SK-N-SH (cell line): ENCODE measurements at places on chromosomes 2 and 18.

- no peak for DNase-seq
These were observed 67.4 kb downstream of the BIN1 start for GRCh38 chr2:127039387-127040031.

DNA sequence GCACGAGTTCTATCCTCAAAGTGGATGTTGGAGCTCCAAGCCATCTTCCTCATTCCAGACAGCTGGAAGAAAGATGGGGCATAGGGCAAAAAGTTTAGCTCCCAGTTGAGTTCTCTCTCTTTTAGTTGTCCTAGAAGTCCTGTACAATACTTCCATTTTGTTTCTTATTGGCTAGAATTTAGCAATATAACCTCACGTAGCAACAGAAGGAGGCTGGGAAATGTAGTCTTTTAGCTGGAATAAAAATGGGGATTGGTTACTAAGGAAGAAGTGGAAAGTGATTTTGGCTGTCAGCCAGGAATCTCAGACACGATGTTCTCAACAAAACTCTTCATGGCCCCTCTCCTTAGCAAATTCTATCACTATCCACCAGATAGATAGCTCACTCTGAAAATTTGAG is 79.9 kb downstream of the PLCL1 start:
- no peak for DNase-seq

GRCh38 chr2:36849265-36849664 is 117.1 kb downstream of the STRN start:
- DNase-seq: no peak

GRCh38 chr2:3066831-3067230 is 310.8 kb downstream of the EIPR1 start:
- no peak for DNase-seq

DNA sequence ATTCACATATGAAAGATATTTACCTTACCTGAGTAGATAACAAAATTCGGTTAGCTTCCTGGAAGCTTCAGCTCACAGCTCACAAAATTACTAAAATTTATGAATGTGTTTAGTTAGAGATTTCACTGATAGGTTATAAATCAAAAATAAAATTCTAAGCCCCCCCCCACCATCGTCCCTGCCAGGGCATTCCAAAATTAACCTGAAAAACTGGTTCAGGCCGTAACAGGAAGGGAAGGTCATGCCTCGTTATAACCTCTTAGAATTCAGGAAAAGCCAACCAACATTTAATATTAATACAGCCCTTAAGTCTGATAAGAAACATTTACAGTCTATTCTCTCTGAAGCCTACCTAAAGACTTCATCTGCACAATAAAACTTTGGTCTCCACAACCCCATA is 48.9 kb downstream of the COX7A2L start:
- DNase-seq: no peak

- no peak for DNase-seq
These were observed 52.9 kb upstream of the NCOA1 start for GRCh38 chr2:24438106-24438505.

- no peak for DNase-seq
These were observed 135.3 kb downstream of the AKAIN1 start for GRCh38 chr18:5061785-5062184.

GRCh38 chr2:20212459-20212870 is 12.5 kb downstream of the SDC1 start:
- DNase-seq: peak; percentile 58

- DNase-seq: no peak
These were observed 72.7 kb downstream of the CAB39 start for GRCh38 chr2:230785346-230785745.

DNA sequence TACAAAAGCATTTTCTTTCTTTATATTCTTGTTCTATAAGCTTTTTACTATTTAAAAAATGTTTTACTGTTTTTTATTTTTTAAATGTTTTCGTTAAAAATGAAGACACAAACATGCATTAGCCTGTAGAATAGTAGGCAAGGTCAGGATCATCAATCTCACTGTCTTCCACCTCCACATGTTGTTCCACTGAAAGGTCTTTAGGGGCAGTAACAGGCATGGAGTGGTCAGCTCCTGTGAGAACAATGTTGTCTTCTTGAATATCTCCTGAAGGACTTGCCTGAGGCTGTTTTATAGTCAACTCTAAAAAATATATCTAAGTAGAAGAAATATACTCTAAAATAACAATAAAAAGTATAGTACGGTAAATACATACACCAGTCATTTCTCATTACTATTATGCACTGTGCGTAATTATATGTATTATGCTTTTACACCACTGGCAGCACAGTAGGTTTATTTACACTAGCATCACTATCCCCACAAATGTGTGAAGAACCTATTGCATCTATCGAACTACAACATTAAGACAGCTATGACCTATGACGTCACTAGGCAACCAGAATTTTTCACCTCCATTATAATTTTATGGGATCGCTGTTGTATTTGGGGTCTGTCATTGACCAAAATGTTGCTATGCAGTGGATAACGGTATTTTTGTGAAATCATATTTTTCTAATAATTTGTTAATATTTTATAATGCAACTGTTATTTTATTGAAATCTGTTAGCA is 764.3 kb downstream of the METTL4 start:
- no peak for DNase-seq

- no peak for DNase-seq
These were observed 230.1 kb upstream of the CCDC150 start for GRCh38 chr2:196409376-196409775.

- no peak for DNase-seq
These were observed 248.5 kb upstream of the SLC8A1 start for GRCh38 chr2:40700231-40700954.

GRCh38 chr2:35522450-35522849 is 833.1 kb upstream of the CRIM1 start:
- DNase-seq: no peak

DNA sequence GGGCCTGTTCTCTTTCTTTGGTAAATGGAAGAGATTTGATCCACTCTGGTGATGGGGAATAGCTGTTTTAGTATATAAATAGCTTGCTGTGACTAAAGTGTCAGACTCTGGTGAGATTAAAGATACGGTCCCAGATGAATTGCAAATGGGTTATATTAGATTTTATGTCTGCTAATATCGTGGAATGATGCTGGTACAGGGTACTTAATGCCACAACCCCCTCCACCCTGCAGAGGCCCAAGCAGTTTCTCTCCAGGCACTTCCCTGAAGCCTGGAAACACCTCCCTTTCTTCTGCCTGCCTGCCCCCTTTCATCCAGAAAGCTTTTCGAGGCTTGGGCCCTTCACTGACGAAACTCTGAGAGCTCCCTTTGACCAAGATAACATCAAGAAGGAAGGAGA is 21.4 kb upstream of the RFX8 start:
- peak; percentile 62 for DNase-seq

DNA sequence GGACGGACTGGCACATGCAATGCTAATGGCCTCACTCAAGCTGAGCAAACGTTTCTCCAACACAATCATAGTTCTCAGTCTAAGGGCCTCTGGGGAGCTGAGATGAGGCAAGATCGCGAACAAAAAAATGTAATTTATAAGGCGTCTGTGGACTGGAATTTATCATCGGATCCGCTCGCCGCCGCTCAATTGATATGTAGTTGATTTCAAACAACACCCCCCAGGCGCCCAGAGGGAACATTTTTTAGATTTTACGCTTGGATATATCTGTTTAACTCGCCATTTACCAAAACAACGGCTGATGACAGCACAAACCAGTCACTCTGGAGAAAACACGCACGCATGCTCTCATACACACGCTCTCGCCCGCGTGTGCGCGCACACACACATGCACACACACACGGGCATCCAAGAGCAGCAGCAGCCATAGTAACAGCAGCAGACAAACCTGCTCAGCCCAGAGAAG is 335.8 kb downstream of the SMAD2 start:
- peak; percentile 67 for DNase-seq

GRCh38 chr2:71129114-71129901 is 721 bp downstream of the MCEE start:
- no peak for DNase-seq

- no peak for DNase-seq
These were observed 25.3 kb upstream of the ANXA4 start for GRCh38 chr2:69716555-69717120.

GRCh38 chr2:242031481-242032019 is 162.0 kb downstream of the RTP5 start:
- no peak for DNase-seq

DNA sequence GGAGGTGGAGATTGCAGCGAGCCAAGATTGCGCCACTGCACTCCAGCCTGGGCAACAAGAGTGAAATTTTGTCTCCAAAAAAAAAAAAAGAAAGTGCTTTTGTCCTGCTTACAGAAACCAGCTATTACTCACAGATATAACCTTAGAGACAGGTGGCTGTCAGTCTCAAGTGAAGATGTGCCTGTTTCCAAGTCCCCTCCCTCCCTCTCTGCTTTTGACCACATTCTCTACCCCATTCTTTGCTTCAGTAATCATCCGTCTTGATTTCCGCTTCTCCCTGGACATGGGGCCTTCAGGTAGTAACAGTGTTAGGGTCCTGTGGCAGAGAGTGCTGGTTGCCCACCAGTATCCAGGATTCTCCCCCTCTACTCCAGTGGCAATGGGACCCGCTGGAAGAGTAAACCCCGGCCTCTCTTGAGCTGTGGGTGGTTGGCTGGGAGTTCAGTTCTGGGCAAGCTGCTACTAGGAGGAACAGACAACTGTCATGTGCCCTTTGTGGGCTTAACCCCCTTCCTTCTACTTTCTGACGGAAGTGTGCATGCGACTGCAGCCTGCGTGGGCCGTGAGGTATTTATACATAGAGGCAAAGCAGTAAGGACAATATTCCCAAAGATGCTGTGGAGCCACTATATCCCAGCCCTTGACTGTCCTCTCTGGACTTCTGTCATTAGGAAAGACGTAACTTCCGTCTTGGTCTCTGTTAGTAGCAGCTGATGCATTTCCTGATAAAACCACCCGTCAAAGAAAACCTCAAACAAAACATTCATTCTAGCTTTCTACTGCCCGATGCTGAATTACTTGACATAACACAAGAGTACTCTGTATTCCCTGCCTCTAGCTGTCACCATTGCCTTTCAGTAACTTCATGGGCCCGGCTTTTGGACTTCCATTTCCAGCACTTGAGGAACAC is 17.8 kb downstream of the PDCL3 start:
- no peak for DNase-seq

- no peak for DNase-seq
These were observed 515.8 kb downstream of the IRS1 start for GRCh38 chr2:226283796-226284195.

DNA sequence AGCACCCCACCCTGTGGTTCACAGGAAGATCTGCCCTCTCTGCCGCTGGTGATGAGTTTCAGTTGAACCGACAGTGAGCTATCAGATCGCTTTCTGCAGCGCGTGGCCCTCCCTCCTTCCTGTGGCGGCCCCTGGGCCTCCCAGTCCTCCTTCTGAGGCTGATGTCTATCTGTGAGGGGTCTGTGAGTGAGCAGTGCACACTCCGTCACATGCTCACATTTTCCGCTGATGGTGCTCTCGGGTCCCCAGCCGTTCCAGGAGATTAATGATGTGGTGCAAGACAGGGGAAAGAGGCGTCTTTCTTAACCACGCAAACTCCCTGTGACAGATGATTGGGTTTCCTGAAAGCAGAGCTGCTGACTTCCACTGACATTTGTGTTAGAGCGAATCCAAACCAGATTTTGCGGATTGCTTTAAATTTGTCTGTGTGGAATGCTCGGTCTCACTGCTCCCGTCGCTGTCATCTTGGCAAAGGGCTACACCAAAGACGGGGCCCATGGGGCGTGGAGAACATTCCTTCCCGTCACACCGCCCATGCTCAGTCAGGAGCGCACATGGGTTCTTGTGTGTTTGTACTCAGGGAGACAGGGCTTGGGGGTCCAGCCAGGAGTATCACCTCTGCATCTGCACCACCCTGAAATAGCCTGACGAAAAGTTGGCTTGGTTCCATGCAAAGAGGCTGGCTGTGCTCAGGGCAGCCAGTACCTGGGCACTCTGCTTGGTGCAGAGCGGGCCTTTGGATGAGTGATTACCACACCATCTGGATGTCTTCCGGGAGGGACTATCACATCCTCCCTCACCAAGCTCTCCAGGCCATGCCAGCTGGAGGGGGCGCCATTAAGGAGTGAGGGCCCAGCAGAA is 154.7 kb upstream of the HS6ST1 start:
- no peak for DNase-seq

GRCh38 chr2:70962211-70962884 is 16.1 kb upstream of the ANKRD53 start:
- peak; percentile 13 for DNase-seq

GRCh38 chr2:233764264-233764663 is 4.2 kb downstream of the UGT1A1 start:
- no peak for DNase-seq

DNA sequence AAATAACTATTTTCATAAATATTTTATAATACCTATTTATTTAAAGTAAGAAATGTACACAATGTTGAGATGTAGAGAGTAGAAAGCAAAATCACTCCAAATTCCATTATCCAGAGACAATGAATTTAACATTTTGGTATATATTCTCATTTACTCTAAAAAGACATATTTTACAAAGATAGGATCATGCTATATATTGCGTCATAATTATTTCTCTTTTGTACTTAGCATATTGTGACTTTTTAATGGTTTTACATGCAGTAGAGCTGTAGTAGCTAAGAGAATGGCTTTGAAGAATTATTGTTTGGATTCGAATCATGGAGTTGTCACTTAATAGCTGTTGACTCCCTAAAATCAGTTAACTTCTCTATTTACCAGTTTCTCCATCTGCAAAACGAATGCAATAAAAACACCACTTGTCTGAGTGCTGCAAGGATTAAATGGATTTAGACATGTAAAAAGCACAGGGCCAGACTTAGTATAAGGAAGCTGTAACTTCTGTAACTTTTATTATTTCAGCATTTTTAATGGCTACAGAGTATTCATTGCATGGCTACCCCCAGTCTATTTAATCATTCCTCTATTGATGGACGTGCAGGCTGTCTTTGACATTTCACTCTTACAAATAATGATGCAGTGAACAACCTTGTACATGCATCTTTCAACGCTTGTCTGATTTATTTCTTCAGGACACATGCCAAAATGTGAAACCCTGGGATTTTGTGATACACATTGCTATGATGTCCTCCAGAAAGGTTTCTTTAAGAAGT is 33.2 kb downstream of the KCNS3 start:
- DNase-seq: no peak

DNA sequence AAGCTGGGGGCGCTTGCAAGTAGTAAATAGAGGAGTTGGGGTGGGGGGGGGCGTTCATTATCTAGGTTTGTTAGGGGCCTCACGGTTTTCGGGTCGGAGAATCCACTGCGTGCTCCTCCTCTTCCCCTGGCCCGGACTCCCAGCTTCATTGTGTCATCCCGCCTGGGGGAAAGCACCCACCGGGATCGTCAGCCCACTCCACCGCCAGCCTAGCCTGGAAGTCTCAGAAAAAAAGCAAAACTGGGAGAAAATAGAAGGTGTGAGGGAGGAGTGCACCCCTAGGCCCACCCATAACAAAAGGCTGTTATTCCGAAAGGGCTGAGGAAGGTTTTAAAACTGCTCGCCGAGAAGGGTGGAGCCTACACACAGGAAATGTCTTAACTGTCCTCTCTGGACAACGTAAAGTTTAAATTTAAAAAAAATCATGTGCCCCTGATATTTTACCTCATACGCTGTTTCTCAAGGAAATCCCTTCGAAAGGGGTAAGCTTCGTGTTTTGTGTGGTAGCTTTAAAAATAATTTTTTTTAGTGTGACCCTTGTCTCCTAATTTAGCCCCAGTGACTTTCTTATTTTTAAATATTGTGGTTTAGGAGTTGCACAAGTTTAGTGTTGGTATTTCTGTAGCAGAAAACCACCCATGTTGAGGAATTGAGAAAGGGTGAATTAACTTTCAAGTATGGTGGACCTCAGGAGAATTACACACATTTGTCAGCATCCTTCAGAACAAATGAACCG is 104.2 kb downstream of the SPTBN1 start:
- peak; percentile 57 for DNase-seq

- no peak for DNase-seq
These were observed 34.3 kb upstream of the PUM2 start for GRCh38 chr2:20384953-20385352.
